ENCODE measurements at places on chromosomes 13 and 19. TPM values are rescaled to one million over a fixed set of nuclear protein-coding genes. Genes with fewer than 3 reads are reported as not detected.

SMIM44 gene
- total RNA-seq = not detected

ATP5F1D gene
- total RNA-seq = 82.8 TPM

NLRP4 gene
- total RNA-seq = 0.80 TPM

VSTM2B gene
- total RNA-seq = not detected

NFIX gene
- 8.3 TPM for total RNA-seq

CCDC194 gene
- not detected for total RNA-seq

RPL28 gene
- 633 TPM for total RNA-seq

PDCD5 gene
- 310 TPM for total RNA-seq

CRX gene
- total RNA-seq = not detected

METTL21C gene
- not detected for total RNA-seq

KIR2DL3 gene
- not detected for total RNA-seq

ADAMTSL5 gene
- not detected for total RNA-seq

GPR183 gene
- 0.06 TPM for total RNA-seq

TGFBR3L gene
- total RNA-seq = not detected

SERTAD1 gene
- total RNA-seq = 29.2 TPM

CNMD gene
- not detected for total RNA-seq

FOSB gene
- total RNA-seq = 0.83 TPM

CEACAM3 gene
- not detected for total RNA-seq

ZNF492 gene
- total RNA-seq = 1.1 TPM

SPACA4 gene
- total RNA-seq = not detected

UGGT2 gene
- 41.2 TPM for total RNA-seq

MAB21L1 gene
- 0.65 TPM for total RNA-seq

ABHD17A gene
- 76.5 TPM for total RNA-seq

ZNF761 gene
- total RNA-seq = 12.8 TPM

ZNF345 gene
- total RNA-seq = 2.5 TPM

SHC2 gene
- 0.11 TPM for total RNA-seq

IRGC gene
- total RNA-seq = not detected

FAM124A gene
- 0.46 TPM for total RNA-seq

IGFL1 gene
- not detected for total RNA-seq

DUXA gene
- not detected for total RNA-seq

TNFSF13B gene
- total RNA-seq = not detected

MED26 gene
- 5.1 TPM for total RNA-seq

ZNF546 gene
- total RNA-seq = 0.60 TPM

ZNF714 gene
- 14.6 TPM for total RNA-seq

CATSPERD gene
- total RNA-seq = not detected

TNNI3 gene
- total RNA-seq = not detected

TRPC4 gene
- total RNA-seq = not detected

ZNF71 gene
- total RNA-seq = 6.2 TPM

THSD8 gene
- not detected for total RNA-seq

LRRC63 gene
- not detected for total RNA-seq

CEACAM4 gene
- total RNA-seq = not detected

ABCA7 gene
- 0.89 TPM for total RNA-seq

OR4F17 gene
- total RNA-seq = not detected

ELANE gene
- total RNA-seq = not detected

CLIP3 gene
- total RNA-seq = 1.0 TPM

GNA15 gene
- total RNA-seq = not detected

LRRC25 gene
- total RNA-seq = not detected
